NCI-H1417 treated with DMSO at 0.1 percent for 48 hours (cell line): ENCODE measurements at places on chromosomes 2 and 18.

- DNase-seq = no peak
These were observed 37.2 kb upstream of the NEMP2 start for GRCh38 chr2:190571686-190572085.

DNA sequence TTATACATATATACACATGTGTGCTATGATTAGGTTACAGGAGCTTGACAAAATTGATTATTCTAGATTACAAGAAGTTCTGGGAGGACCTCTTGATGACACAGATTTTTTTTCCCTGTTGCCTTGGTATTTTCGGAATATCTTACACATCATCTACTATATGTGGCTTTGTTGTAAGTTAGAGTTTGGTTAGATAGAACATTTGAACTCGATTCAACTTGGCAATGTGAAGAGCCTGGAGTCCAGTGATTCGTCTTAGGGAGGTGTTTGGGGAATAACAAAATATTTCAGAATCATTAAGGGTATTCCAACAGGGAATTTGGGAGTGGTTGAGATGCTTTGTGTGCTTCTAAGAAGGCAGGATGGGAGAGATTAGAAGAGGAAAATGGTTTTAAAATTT lies 39.3 kb upstream of the EFEMP1 start:
- no peak for DNase-seq

DNA sequence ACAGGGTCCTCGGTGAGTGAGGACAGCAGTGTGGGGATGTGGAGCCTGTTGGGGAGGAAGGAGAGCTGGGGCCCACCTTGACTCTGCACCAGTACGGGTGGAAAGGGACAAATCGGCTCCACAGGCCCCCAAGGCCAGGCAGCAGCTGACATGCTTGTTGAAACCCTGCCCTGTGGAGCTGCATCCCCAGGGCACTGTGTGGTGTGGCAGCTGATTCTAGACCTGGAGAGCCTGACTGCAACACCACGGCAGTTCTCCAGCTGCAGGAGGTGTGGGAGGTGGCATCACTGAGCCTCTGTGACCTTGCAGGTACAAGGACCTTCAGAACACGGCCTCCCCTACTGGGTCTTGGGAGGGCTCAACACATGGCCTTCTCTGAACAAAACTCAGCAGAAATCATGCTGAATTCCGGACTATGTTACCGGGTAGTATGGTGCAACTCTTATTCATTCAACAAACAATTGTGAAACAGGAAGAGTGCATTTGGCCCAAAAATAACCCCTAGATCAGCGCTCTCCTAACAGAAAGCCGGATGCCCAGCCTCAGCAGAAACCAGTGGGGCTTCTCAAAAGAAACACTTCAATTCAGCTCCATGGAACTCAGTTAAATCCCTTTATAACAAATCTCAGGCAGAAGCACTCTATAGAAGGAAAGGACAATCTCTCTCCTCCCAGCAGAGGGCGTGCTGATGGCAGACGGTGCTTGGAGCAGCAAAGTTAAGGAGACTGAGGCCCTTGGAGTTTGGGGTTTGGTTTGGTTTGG lies 104.4 kb upstream of the SALL3 start:
- DNase-seq = no peak

DNA sequence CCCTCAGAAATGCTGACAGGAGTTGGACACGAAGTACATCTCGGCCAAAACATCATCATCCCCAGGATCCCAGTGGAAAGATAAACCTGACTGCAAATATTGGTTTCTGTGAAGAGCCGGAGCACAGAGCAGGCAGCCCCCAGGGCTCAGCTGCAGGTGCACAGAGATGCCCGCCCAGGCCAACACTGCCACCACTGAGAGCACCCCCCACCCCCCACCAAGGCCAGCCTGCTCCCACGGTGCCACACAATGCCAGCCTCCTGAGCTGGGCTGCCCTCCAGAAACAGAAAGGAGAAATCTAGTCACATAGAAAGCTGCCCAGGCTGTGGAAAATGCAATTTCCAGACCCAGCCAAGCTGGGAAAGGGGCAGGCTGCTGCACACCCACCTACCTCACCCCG lies 71.7 kb downstream of the GALNT14 start:
- no peak for DNase-seq

DNA sequence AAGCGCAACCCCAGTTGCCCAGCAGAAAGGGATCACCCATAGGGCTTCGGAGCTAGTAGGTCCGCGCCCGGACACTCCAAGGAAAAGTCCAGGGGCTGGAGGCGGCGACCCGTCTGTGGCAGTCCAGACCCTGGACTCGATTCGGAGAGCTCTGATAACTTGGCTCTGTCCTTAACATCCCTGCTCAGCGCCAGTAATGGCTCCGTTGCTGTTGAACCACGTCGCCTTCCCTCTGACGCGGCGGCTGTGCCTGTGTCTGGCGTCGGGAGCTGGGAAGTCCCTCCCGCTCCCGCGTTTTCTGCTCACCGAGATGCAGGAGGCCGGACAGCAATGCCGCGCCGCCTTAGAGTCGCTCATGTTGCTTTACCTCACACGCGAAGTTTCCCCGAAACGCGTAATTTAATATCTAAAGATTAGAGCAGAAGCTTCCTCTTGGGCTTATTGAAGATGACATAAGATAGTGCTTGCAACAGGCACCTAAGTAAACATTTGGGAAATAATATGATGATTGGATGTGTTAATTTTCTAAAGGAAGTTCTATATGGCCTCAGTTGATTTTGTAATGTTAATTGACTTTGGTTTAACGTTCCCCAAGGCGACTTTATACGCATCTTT lies 1.3 kb upstream of the ZBTB14 start:
- DNase-seq = peak; percentile 14

DNA sequence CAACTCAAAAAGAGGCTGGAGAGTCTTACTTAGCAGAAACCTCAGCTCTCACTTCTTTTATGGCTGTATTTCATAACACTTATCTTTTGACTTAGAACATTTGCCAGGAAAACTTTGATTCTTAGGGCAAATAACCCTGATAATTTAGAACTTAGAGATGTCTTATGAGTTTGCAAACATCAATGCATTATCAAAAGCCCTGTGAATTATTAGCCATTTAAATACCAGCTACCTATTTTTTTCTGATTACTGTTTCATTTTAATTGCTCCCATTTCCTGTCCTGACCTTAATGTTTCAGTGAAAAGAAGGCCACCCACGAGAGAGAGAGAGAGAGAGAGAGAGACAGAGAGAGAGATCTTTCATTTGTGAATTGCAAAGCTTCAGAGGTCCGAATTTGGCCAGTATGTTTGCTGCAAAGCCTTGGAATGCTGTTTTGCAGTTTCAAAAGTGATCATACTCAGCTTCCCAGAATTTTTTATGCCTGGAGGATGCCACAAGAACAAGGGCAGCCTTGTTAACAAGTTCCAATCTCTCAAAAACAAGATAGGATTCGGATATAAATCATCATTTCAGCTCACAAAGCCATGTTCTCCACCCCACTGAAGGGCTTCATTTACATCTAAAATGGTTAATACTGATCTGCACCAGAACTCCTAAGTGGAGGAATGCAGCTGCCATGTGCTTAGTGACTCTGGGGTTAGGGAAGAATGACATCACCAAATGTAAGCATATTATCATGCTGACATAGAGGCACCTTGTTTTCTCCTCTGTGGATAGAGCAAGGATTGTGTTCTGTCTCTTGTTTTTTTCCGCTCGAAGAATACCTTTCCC lies 478.2 kb downstream of the ARHGAP15 start:
- DNase-seq = no peak

- DNase-seq = no peak
These were observed 33.4 kb upstream of the ABCA12 start for GRCh38 chr2:215171796-215172195.

GRCh38 chr2:177893880-177894279 lies 178.7 kb downstream of the PDE11A start:
- DNase-seq = no peak

DNA sequence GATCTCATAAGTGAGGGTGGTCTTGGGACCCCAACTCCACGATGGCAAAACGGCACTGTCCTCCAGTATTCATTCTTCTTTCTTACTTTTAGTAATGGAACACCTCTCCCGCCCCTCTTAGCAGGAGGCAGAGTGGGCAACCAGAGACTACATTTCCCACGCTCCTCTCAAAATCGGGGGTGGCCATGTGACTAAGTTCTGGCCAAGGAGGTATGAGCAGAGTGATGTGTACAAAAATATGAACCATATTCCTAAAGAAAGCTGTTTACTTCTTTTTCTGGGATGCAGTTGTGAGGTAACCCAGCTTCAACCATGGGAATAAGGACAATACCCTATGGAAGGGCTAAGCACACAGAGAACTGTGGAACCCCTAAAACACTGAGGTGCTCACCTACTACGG lies 12.8 kb downstream of the REV1 start:
- DNase-seq = no peak

GRCh38 chr2:132830321-132830827 lies 160.4 kb upstream of the LYPD1 start:
- no peak for DNase-seq

GRCh38 chr2:9797086-9797485 lies 46.2 kb upstream of the TAF1B start:
- no peak for DNase-seq

DNA sequence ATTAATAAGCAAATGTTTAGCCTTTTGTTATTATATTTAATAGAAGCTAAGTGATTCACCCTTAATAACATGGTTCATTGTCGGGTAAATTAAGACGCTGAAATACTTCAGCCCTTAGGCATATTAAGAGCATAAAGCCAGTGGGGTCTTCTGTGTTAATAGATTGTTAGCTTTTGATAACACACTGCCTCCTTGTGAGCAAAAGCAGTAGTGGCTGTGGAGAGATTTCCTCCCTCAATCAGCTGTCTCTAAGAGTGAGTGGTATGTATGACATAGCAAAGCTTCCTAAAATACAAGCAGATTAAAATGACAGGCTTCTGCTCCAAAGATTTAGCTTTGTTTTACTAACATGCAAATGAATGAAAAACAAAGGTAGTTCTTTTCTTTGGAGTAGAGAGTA lies 143.7 kb upstream of the SYT4 start:
- DNase-seq = no peak

GRCh38 chr2:26526589-26526988 lies 48.7 kb upstream of the OTOF start:
- DNase-seq = no peak

DNA sequence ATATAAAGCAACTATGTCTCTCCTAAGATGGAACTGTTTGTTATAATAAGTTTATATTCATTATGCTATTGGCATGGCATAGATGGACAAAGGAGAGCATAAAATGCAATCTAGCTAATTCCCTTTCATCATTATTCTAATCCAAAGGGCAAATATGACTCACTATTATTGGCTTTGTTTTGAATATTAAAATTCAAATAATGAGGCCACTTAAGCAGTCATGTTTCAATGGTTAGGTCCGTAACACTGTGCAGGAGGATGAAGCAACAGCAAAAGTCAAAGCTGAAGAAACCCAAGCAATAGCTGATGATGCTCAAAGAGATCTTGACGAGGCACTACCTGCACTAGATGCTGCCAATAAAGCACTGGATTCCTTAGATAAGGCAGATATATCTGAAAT lies 177.1 kb downstream of the TRABD2A start:
- no peak for DNase-seq

DNA sequence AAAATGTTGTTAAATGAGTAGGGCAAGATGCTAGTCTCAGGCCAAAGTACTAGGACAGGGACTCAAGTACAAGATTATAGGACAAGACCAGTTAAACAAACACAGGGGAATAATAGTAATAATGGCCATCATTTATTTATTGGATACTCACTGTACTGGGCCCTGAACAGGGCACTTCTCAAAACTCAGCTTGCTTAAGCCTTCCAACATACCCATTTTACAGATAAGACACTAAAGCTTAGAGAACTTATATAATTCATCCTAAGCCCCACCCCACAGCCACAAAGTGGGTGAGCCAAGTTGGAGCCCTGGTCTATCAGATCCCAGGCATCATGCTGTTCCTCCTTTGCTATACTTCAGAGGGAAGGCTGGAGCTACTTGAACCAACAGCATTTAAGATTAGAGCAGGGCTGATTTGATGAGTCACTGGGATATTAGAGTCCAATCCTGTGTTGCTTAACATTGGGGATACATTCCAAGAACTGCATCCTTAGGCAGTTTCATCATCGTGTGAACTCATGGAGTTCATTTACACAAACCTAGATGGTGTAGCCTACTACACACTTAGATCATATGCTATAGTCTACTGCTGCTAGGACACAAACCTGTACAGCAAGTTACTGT lies 153.6 kb downstream of the MTCL1 start:
- DNase-seq = no peak

GRCh38 chr18:13549880-13550232 lies 176.5 kb downstream of the FAM210A start:
- DNase-seq = no peak

DNA sequence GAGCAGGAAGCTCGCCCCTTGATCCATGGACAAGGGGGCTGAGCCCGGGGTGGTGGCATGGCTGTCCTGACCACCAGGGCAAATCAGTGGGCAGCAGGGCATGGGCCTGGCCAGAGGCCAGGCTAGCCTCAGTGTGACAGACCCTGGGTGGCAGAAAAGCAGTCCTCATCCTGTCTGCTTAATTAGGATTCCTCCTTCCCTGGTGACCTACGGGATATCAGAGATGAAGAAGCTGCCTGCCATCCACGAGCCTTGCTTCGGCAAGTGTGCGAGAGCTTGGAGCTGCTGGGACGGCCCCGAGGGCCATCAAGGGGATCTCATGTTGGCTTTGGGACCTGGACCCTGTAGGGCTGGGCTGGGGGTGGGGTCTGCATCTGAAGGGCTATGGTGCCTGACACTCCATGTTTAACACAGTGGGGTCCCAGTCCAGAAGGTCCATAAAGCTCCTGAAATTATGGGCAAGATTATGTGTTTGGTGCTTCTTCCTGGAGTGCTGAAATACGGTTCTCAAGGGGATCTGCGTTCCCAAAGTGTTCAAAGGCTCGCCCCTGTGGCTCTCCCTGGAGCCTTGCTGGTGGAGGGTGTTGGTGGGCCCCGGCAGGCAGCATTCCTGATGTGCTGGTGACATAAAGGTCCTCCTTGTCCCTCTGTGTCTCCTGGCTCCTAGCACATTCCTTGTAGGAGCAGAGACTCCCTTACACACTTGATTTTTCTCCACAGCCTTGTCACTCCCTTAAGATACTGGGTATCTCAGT lies 52.6 kb downstream of the KCNIP3 start:
- no peak for DNase-seq

DNA sequence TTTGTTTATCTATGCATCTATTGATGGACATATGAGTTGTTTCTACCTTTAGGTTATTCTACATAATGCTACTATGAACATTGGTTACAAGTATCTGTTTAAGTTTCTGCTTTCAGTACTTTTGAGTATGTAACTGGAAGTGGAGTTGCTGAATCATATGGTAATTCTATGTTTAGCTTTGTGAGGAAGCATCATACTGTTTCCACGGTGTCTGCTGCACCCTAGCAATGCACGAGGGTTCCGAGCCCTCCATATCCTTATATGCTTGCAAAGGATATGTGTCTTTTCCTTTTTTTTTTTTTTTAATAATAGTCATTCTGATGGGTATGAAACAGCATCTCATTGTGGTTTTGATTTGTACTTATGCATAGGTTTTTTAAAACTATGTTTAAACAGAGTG lies 83.7 kb downstream of the FMNL2 start:
- no peak for DNase-seq
